ENCODE measurements at places on chromosomes 1 and 21. TPM values are rescaled to one million over a fixed set of nuclear protein-coding genes. Genes with fewer than 3 reads are reported as not detected.

- DNase-seq = no peak
Observed at GRCh38 chr1:204728045-204728444, 42.5 kb upstream of the LRRN2 start.

DNA sequence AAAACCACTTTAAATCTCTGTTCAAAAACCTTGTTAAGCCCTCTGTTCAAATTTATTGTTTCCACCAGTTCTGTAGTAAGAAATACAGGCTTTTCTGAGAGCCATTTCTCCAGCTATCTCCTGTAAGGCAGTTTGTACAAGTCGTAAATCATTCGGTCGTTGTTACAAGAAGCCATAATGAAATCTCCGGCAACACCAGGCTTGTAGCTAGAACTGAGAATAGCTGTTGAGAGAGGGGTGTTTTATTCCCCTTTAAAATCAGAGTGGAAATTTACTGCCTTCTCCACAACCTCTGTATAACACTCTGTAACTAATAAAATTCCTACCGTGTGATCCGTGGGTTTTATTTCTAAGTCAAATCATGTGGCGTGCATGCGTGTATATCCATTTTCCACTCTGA lies 335.8 kb upstream of the KAZN start:
- DNase-seq = no peak

DNA sequence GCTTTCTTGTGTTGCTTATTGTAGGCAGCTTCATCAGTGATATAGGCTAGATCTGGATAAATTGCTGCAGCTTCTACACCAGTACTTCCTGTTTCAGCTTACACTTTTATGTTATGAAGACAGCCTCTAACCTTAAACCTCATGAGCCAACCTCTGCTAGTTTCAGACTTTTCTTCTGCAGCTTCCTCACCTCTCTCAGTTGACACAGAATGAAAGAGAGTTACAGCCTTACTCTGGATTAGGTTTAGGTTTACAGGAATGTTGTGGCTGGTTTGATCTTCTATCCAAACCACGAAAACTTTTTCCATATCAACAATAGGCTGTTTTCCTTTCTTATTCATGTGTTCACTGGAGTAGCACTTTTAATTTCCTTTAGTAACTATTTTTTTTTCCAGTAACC lies 76.9 kb upstream of the RNPC3 start:
- DNase-seq = peak; percentile 29

GRCh38 chr1:212518188-212519054 lies 85.7 kb downstream of the NENF start:
- DNase-seq = peak; percentile 8

The LAMC2 gene
- 3.5 TPM for total RNA-seq

DNA sequence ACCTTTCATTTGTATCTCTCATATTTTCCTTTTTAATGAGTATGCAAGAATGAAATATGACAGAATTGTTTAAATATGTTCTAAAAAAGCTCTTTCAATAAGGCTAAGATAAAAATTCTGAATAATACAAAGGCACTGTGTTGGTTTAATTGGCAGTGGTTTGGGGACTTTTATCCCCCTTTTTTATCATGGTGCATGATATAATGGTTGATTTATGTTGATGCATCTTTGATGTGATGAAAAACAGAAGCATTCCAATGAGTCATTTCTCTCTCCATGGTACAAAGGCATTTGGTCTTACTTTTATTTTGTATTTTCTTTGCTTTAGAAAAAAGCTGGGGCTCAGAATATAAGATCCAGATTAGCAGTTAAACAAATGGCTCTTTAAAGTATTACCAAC lies 127.2 kb upstream of the GREM2 start:
- peak; percentile 3 for DNase-seq

DNA sequence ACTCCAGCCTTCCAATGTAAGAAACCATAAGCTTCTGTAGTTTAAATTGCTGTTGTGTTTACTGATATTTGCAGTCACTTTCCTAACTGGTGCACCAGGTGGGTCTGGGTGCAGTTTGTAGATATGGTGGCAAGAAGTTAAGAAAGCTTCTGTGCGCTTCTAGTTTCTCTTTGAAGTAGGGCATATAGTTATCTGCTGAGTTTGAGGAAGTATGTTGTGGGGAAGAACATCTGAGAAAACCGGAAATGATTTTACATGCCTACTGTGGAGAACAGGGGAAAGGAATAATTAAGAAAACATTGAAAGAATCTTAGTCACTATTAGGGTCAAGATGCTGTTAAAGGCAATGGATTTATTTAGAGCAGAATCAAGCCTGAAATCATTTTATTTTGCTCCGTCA lies 14.9 kb upstream of the SLC44A5 start:
- DNase-seq = no peak

The RXFP4 gene
- total RNA-seq = not detected

- no peak for DNase-seq
Observed at GRCh38 chr1:244021427-244021826, 29.7 kb upstream of the ZBTB18 start.

The HSD3B1 gene
- total RNA-seq = not detected

DNA sequence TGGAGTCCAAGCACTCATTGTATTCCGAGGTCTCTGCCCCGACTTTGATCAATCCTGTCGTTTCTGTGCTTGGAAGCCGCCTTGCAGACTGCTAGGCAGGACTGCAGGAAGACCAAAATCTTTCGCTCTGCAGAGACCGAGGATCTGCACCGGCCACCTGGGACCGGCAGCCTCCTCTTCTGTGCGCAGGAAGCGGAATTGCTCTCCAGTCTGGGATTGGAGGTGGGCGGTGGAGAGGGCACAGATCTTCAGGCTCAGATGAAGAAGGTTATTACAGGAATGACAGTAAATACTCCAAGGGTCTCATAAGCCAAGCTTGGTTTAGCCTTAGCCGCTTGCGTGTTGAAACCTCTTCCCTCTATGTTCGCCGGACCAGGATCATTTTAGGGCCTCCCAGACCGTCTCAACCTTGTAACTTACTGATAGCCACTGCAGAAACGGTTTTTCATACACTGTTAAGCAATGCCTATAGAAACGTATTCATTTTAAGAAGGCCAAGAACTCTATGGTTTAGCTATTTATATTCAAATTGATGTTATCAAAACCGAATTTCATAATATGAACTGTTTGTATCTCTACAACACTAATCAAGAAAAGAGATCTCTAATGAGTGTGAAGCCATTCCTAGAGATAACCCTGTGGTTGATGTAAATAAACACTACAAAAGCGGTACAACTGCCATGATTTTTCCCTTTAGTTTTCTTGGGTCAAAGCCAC lies 1.1 kb downstream of the MIA3 start:
- peak; percentile 25 for DNase-seq

DNA sequence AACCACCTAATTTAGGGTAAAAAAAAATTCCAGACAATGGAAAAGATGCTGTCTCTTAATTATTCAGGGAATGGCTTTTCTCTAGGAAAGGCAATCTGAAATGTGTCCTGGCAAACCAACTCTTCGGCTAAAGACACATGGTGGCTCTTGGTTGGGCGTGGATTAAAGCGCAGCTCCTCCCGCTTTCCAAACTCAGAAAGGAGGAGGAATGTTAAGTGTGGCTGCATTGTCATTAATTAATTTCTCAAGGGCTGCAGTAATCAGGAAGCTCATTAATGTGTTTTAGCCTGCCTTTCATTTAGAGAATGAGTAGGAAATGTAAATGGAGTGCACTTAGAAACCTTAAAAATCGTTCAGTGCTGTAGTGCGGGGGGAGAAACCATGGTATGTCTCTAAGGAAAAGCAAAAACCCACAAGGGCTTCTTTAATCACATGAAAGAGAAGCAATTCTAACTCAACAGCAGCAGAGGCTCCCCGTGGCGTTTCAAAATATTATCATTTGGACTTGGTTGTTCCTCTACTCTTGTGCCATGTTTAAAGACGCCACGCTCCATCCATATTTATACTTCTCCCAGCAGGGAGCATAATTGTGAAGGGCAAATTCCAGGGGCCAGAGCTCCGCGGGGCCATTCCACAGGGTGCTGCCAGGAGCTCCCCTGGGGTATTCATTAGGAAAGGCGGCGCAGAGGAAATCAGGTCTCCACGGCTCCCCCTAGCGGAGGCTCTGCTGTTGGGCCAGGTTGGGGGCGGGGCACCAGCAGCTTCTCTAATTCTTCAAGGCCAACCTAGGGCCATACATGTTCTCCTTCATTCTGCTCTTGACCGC lies 91.9 kb upstream of the SSX2IP start:
- DNase-seq = peak; percentile 66

- no peak for DNase-seq
Observed at GRCh38 chr1:232145768-232146167, 484.2 kb downstream of the SIPA1L2 start.

- peak; percentile 48 for DNase-seq
Observed at GRCh38 chr1:233240829-233241682, 54.5 kb downstream of the PCNX2 start.

DNA sequence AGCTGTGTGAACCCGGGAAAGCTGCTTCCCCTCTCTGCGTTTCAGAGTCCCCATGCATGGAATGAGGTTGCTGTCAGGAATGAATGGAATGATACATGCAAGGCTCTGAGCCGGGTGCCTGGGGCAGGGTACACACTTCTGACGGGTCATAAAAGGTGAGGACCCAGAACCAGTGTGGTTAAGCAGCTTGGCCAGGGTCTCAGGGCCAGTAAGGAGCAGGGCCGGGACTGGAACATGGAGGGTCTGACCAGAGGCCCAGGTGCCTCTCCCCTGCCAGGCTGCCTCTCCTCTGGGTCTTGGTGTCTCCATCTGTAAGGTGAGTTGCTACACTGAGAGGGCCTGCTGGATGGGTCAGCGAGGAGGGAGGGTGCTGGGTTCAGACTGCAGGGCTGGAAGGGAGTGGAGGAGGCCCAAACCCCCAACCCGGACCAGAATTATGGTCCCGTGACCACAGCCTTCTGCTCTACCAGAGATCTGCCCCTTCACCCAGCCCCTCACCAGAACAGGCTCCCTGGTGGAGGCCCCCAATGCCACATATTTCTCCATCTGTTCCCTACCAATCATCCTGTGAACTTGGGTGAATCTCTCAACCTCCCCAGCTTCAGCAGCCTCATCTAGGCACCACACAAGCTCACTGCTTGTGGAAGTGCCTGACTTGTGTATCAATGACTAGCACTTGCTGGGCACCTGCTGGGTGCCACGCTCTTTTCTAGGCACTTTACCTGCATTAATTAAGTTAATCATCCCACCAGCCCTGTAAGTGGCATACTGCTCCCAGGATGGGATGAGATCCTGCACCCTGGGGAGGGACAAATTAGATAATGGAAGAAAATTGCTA lies 16.2 kb upstream of the LRP8 start:
- no peak for DNase-seq

DNA sequence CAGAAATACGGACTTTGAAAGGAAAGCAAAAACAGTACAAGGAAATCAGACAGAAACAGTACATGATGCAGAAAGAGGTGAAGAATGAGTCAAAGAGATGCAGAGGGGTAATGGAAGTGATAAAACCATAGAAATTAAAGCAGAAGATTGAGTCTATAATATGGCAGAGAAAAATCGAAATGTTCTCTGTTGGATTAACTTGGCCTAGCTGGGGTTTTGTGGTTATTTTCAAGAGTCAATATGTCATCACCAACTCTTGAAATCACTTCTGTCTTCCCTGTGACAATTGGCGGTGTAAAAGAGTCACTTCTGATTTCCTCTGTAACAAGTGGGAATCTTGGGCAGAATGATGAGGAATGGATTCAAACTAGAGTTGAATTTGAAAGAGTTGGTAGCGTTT lies 7.4 kb downstream of the YTHDF2 start:
- DNase-seq = no peak

DNA sequence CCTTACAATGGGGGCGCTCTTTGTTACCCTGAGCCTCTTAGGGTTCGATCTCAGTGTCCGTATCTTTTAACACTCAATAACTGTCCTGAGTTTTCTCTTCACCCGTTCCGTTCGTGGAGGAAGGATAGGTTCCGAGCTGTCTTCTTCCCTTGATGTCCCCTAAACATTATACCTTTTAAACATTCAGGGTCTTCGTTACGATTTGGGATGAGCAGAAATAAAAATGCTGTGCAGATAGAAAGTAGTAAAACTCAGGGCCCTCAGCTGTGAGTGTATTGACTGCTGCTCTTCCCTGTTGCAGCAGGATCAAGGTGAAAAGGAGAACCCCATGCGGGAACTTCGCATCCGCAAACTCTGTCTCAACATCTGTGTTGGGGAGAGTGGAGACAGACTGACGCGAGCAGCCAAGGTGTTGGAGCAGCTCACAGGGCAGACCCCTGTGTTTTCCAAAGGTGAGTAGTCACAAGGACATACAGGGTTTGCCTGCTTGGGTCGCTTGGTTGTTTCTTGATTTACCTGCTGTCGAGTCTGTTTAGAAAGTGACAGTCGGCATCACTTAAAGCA lies 784 bp downstream of the RPL11 start:
- no peak for DNase-seq

DNA sequence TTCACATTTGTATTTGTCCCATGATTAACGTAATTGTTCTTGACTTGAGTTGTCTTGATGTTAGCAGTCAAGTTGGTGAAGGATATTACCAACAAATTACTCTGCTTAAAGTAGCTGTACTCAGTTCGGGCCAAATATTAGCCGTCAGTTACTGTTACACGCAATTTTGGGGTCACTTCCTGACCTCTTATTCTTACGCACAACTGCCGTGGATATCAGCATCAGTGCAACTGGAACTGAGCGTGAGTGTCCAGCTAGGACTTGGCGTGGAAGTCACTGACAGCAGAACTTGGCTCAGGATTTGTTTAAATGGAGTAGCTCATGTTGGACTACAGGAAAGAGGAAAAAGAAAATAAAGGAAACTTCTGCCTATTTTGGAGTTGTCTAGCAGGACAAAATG lies 56.4 kb downstream of the ADAMTS1 start:
- DNase-seq = no peak

DNA sequence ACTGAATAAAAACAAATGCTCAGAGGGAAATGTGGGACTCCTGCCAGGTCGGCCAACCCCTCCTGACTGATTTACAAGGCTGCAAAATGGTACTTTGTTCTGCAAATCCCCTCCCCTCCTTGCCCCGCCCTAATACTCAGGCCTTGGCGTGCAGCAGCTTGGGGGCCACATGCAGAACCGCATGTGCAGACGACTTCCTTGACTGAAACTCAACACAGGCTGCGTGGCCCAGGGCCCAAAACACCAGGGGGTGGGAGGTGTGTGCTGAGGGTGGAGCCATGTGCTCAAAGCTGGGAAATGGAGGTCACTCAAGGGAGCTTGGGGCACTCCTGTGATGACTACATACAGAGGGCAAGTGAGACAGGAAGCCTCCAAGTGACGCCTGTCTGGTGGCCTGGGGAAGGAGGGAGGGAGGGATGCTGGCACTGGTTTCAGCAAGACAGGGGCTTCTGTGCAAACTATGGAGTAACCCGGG lies 87.2 kb downstream of the MRPL37 start:
- peak; percentile 66 for DNase-seq

GRCh38 chr1:51000651-51001050 lies 30.6 kb downstream of the CDKN2C start:
- no peak for DNase-seq

DNA sequence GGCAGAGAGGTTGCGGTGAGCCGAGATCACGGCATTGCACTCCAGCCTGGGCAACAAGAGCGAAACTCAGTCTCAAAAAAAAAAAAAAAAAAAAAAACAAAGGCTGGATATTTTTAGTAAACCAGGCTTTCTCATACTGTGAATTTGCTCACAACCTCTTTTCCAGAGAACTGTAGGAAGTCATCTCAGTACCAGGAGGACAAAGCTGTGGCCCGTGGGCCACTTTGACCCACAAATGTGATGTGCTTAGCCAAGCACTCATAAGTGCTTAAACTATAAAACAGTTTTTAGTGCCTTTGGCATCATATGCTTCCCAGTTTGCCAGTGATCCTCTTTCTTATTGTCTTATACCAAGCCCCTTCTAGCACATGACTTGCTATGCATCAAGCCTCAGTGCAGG lies 46.5 kb downstream of the RNF11 start:
- DNase-seq = no peak

- no peak for DNase-seq
Observed at GRCh38 chr21:33974513-33975468, 59.2 kb upstream of the ATP5PO start.

- DNase-seq = no peak
Observed at GRCh38 chr21:46005481-46005881, 23.9 kb downstream of the COL6A1 start.
